ENCODE measurements at places on chromosomes 7 and 10.
A peak's percentile ranks its signal among the peaks of the same experiment; 100 is the strongest.

GRCh38 chr10:59376846-59377245 is 14.5 kb upstream of the FAM13C start:
- no peak for DNase-seq

DNA sequence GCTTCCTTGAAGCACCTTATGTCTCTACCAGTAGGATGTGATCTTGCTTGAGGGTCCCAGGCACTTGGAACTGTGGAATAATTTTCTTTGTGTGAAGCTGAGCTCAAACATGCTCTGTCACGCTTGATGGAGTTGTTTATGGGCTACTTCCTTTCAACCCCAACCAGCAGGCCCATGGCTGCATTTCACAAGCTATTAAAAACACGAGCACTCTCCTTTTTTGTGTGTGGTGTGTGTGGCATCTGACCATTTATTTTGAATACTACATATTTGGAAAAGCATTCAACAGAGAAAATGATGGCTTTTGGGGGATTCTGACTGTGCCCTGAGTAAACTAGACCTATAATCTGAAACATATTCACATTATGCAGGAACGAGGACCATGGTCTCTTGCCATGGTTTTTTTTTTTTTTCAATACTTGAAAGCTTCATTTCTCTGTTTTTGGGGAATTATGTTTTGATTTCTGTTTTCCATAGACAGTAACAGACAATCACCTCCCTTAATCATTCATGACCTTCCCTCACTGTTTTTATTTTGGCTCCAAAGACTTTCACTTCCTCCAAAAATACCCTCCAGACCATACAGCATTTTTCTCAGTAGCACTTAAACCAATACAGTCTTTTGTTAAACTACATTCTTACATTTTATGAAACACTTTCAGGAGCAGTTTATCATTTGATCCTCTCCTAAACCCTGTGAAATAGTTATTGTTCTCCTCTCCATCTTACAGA is 233.6 kb upstream of the BMPER start:
- DNase-seq: no peak

DNA sequence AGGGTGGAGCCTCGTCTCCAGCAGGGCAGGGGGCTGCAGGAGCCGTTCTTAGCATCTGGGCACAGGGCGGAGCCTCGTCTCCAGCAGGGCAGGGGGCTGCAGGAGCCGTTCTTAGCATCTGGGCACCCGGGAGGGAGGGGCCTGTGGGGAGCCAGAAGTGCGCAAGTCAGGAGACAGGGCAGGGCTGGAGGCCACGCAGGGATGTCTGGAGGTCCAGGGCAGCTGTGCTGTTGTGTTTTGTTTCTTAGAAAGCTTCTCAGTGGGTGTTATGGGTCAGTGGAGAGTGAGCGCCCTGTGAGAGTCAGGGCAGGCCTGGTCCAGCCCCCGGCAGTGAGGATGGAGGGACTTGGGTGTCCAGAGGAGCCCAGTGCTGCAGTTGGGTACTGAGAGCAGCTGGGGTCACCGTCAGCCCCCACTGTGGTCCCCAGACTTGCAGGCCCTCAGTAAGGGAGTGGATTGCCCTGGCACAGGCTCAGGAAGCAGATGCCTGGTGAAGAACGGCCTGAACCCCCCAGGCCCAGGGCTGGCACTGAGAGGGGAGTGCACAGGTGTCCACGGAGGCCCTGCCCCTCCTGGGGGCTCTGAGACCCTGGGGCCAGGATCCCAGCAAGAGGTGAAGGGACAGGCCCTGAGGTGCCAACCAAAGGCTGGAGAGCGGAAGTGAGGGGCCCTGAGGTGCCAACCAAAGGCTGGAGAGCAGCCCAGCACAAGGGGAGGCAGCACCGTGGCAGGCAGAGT is 29.8 kb downstream of the FAM20C start:
- DNase-seq: no peak

- no peak for DNase-seq
Measured at GRCh38 chr10:43084812-43085211, 7.9 kb downstream of the RET start.

DNA sequence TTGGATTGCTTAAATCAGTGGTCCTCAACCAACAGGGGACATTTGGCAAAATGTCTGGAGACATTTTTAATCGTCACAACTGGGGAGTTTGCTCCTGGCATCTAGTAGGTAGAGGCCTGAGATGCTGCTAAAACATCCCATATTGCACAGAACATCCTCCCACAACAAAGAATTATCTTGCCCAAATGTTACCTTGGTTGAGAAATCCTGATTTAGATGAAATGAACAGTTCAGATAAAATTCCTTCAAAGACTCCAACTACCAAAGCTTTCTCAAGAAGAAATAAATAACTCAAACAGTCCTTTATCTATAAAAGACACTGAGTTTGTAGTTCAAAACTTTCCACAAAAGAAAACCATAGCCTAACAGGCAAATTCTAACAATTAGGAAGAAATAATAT is 160.9 kb downstream of the SNX13 start:
- no peak for DNase-seq

DNA sequence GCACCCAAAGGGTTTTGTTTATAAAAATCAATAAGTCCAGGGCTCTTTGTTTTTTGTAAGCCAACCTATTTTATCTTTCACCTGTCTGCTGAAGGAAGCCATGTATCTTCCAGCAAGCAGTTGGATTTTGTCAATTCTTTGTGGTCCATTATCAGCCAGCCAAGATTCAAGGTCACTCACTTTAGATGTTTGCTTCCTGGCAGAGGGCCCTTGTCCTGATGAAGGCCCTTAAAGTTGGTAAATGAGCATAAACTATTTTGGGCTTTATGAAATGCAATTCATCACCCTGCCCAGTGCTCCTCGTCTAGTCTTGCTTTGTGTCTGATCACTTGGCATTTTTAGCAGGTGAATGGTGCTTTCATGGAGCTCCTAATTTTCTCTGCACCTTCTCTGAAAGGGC is 1004.2 kb downstream of the GRID1 start:
- no peak for DNase-seq

GRCh38 chr7:3649678-3650440 is 348.8 kb downstream of the SDK1 start:
- DNase-seq: no peak

- DNase-seq: no peak
Measured at GRCh38 chr10:80397014-80397413, 11.3 kb upstream of the PRXL2A start.

DNA sequence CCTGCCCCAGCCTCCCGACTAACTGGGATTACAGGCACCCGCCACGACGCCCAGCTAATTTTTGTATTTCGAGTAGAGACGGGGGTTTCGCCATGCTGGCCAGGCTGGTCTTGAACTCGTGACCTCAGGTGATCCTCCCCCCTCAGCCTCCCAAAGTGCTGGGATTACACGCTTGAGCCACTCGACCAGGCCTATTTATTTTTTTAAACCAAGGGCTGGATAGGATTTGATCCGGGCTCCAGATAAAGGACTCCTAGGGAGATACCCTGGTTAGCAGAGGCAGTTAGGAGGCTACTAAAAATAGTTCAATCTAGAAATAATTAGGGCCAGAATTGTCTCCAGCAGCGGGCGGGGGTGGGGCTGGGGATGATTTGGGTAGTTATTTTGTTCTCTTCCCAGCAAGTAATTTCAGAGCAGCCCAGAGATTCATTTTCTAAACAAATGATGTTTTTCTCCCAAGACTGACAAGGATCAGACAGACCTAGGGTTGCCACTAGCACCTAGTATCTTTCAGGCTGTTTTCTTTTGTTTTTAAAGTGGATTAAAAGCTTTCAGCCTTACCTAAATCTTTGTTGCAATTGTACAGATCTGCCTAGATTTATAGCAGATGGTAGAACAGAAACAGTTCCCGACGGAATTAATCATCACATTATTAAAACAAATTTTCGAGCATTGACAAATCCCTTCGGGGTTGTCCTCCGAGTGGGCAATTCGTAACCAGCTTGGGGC is 859 bp upstream of the SMC3 start:
- DNase-seq: no peak

DNA sequence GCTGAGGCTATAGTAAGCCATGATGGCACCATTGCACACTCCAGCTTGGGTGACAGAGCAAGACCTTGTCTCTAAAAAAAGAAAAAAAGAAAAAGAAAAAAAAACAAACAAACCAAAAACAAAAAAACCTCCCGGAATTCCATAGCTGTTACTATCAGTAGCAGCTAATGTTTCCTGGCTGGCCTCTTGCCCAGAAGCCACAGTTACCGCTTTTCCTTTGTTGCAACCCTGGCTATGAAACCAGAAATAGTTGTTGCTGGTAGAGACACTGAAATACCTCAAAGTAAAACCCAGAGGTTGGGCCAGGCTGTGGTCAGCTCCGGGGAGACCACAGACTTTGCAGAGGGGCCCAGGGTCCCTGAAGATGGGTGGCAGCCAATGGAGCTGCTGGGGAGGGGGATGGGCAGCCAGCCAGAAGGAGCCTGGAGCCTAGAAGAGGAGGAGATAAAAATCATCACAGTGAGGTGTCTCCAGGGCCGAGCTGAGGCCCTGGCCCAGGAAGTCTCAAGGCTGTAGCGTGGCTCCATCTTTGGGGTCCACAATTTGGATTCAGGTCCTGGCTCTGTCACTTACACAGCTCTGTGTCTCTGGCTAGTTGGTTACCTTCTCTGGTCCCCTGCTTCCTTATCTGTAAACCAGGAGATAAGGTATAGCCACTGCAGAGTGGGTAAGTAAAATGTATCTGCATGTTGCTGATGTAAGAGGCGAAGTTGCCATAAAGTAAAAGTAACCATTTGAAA is 3.4 kb upstream of the CHST12 start:
- DNase-seq: no peak

DNA sequence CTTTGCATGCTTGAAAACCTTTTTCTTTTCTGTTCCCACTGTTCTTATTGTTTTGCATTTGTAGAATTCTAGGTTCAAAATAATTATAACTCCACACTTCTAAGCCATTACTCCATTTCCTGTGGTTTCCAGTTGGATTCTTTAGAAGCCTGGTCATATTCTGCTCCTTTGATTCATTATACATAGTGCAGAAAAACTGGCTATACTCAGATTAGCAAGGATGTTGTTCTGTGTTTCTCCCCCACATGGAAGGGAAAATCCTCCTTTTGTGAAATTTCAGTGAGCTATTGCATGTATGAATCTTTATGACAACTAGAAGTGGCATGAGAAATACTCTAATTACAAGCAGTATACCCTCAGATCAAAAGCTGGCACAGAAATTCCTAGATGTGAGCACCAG is 79.5 kb downstream of the SLC13A1 start:
- no peak for DNase-seq

DNA sequence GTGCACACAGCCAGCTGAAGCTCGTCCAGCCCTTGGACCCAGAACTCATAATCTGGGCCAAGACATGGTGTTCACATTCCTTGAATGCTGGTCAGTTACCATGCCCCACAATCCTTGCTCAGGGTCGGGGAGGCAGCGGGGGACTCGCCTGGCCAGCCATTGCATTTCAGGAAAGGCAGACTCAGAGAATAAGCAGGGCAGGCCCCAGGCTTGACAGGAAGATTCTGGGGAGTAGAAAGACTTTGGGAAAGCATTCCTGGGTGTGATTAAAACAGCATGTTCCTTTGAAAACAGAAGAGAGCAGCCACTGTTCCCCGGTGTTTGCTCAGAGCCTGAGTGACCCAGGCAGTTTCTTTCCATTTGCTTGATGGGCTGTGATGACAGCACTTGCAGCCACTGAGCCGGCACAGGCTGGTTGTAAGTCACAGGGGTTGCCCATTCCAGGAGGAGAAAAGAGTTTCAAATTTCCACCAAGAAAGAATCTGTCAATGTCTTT is 473.7 kb downstream of the TYW1 start:
- DNase-seq: no peak

GRCh38 chr10:62541811-62542210 is 167.6 kb downstream of the ZNF365 start:
- no peak for DNase-seq

- peak; percentile 9 for DNase-seq
Measured at GRCh38 chr10:126392469-126392868, 4.2 kb upstream of the ADAM12 start.

- DNase-seq: no peak
Measured at GRCh38 chr7:47040795-47041347, 541.0 kb downstream of the TNS3 start.

GRCh38 chr10:111598433-111599059 is 521.7 kb downstream of the ADRA2A start:
- peak; percentile 33 for DNase-seq

- no peak for DNase-seq
Measured at GRCh38 chr7:12102126-12102525, 109.0 kb upstream of the TMEM106B start.

DNA sequence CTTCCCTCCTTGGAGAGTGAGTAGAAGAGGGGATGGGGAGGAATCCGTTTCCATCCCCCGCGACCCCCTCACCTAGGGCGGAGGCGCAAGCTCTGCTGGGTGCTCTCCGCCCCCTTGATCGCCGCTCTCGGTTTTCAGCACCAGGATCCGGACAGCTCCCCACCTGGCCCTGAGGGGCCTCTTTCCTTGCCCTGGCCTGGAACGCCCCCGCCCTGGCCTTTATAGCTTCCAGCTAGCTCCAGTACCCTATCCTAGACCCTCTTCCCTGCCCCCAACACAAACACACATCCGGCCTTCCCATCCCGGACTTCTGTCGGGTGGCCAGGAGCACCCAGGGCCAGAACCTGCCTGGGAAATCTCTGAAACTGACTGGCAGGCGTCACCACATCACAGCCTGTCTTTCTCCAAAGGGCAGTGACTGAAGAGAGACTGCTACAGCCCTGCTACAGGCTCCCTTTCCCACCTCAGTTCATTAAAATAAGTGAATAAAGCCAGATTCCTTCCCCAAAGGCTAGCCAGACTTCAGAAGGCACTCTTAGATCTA is 72.3 kb upstream of the LEP start:
- no peak for DNase-seq

GRCh38 chr7:20786779-20787659 is at the start of gene SP8:
SP8 (minus strand) TSS chr7:20786886; CDS start chr7:20786798, 88 bp downstream.
- no peak for DNase-seq

GRCh38 chr7:14988941-14989340 is 86.4 kb upstream of the DGKB start:
- DNase-seq: no peak

DNA sequence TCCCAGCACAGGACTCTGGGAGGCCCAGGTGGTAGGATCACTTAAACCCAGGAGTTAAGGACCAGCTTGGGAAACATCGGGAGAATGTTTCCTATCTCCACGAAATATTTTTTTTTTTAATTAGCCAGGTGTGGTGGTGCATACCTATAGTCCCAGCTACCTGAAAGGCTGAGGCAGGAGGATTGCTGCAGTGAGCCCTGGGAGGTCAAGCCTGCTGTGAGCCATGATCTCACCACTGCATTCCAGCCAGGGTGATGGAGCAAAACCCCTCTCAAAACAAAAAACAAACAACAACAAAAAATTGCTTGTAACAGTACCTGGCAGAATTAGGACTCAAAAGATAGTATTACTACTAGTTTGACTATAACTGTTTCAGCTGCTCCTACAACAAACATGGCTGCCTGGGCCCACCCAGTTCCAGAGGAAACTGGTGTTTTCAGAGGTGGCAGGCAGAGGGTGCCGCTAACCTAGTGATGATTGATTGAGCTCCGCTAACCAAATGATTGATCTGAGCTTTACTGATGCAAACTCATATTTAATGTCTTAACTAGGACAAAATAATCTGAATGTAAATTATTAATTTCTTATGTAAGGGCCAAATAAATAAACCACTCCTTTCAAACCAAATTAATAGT is 57.0 kb downstream of the AP3M1 start:
- DNase-seq: no peak
